ENCODE measurements at places on chromosomes 11 and 22.

GRCh38 chr11:35541621-35542375 lies 16.4 kb upstream of the PAMR1 start:
- no peak for DNase-seq

DNA sequence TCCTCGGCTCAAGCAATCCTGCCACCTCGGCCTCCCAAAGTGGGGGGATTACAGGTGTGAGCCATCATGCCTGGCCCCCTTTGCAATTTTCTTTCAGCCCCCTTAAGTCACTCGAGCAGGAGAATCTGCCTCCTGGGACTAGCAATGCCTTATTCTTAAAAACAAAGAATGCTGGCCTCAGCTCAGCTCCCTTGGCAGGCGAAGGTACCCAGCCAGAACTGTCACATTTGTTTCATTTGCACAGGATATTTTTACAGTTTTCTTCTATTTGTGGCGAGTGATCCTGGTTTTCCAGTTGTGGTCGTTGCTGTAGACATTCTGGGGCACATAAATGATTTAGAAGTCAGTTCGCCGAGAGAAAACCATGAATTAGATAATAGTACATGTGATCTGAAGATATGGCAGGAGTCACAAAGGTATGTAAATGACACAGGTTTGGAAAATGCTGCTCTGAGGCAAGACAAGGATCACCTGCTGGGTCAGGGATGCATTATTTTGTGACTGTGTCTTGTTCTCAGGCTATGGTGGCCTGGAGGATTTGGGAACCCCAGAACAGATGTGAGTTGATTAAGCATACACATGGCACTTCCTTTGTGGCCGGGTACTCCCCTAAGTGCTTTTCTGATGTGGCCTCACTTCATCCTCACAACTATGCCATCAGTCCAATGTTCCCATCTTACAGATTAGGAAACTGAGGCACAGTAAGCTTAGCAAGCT lies 51.2 kb upstream of the SLC22A12 start:
- no peak for DNase-seq

DNA sequence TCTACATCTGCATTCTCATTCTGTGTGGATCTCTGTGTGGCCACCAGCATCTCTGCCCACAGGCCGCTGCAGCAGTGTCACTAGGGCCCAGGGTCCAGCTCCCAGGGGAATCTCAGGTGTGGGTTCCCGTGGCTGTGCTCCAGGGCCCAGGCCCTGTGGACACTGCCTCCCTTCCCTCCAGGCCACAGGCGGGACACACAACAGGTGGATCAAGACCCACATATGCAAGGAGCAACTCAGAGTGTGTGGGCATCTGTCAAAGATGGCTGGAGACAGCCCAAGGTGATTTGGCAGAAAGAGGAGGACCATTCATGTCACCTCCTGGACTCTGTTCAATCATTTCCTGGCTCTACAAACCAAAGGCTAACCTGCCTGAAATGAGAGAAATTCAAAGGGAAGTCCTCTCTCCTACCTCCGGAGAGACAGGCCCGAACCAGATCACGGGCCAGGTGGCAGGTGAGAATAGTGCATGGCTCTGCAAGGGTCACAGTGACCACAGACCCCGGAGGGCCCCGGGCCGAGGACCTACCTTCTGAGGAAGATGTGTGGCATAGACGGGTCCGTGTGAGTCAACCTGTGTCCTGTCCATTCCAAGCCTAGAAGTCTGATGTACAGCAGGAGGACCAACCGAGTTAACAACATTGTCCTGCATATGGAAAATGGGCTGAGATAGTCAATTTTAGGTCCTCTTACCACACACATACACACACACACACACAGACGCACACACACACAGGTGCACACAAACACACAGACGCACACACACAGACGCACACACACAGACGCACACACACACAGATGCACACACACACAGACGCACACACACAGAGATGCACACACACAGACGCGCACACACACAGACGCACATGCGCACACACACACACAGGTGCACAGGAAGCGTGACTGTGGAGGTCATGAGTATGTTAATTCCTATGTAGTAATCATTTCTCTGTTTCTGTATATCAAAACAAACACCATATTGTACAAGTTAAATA lies 1068.5 kb downstream of the BRD1 start:
- DNase-seq, result no peak

DNA sequence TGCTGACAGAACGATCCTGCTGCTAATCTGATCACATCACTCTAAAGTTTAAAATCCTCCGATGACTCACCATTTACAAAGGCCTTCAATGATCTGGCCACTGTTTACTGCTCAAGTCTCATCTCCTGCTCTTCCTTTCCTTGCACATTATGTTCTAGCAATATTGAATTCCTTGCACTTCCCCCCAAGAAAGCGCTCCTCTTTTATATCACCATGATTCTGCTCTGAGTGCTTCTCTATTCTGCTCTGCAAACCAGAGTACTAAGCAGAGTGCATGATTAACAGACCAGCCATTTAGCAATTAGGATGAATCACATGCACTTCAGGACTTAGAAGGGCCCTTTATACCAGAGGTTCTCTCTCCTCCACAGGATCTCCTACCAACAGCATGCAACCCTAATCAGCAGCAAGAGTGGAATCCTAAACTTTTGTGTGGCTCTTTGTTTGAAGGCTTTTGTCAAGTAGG lies 1122.8 kb upstream of the CCDC90B start:
- no peak for DNase-seq
